ENCODE measurements at places on chromosomes 5 and 9.

DNA sequence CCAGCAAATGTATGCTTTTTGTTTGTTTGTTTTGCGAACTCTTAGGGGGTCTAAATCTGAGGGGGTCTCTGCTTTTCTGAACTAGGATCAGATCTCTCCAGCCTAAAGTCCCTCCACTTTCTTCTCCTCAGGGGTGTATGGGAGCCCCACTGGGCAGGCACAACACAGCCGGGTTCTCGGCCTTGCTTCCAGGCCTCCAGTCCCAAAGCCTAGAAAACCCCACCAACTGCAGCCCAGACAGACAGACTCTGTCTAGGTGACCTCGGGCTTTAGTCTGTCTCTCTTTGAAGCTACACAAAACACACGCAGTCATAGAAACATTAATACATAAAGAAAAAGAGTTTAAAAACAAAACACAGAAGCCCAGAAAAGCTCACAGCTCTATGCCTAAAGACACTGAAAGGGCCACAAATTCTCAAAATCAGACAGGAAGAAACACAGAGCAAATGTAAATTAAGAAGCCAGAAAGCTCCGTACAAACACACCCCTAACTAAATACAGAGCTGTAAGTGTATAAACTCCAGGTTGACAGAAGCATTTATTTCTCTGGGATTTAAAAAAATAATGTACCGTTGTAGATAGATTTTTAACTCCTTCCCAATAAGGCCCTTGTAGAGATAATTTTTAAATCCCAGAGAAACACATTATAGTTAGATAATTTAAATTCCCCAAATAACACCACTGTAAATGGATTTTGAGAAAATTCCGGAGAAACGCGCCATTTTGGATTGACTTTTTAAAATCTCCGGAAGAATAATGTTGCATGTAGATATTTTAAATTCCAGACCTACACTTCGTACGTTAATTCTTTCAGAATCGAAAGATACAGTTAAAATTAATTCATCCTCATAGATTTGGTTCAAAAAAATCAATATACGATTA is 2.0 kb downstream of the PITX1 start:
- DNase-seq = no peak

- DNase-seq = no peak
Observed at GRCh38 chr5:150137168-150137957, 18.3 kb downstream of the PDGFRB start.

DNA sequence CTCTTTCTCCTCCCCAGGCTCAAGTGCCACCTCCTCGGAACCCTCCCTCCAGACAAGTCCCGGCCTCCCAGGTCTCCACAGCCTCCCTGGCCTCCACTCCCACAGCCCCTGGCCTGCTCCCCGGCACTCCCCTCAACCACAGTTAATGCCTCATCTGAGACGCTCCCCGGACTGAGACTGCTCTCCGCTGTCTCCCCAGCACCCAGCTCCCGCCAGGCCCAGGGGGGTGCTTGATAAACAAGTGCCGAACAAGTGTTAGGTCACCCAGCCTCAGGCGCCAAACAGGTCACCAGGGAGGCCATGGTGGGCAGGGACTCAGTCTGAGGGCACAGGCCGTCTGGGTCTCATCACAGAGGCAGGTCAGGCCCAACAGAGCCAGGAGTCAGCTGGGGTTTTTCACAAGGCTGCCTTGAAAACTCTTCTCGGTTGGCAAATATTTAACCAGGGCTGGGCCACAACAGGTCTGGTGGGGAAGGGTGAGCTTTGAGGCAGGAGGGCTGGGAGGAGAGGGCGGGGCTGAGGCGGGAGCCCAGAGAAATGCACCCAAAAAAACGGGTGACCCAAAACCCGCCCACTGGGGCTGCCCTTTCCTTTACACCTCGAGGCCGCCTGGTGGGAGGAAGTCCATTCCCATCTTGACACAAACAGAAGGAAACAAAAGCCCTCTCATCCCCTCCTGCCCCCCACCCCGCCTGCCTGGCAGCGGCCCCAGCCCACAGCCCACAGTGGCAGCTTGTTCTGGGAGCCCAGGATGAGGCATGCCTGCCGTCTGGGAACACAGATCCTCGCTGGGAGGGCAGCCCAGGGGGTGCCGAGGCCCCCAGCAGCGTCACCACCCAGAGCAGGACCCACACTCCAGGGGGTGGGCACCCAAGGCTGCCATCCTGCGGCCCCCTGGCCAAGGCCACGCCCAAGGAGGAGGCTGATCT is 66.6 kb upstream of the STXBP1 start:
- DNase-seq = no peak

- no peak for DNase-seq
Observed at GRCh38 chr9:8436786-8437185, 637.2 kb upstream of the DMAC1 start.

- DNase-seq = no peak
Observed at GRCh38 chr9:97706246-97706645, 9.1 kb upstream of the XPA start.

DNA sequence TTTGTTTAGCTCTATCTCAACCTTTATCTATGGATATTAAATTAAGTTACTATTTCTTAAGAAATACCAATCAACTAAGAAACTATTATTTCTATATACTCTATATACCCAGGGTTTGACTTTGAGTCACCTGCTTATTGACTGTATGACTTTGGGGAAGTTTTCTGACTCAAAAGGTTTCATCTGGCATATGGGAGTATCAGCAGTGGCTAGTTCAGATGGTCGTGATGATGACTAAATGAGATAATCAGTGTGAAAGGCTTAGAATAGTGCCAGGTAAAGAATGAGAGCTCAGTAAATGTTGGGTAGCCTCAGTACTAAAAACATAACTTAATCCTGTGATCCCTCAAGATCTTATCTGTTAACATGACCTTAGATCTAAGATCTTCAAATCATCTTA is 179.7 kb upstream of the ISL1 start:
- no peak for DNase-seq

- no peak for DNase-seq
Observed at GRCh38 chr9:99058964-99059921, 45.7 kb upstream of the TGFBR1 start.

DNA sequence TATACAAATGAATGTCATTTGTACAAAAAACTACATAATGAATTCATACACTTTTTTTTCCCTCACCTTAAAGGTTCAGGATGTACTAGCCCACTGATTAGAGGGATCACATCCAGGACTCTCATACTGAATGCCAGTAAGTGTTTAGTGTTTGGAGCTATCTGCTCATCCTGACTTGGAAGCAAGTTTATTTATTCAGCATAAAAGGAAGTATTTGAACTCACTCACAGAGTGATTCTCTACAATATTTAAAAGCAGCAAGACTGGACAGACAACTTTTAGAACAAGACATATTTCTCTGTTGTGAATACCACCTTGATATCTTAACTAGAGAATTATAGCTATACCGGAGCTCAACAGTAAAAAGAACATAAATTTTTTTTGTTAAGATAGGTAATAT is 14.8 kb upstream of the IQGAP2 start:
- DNase-seq = no peak

DNA sequence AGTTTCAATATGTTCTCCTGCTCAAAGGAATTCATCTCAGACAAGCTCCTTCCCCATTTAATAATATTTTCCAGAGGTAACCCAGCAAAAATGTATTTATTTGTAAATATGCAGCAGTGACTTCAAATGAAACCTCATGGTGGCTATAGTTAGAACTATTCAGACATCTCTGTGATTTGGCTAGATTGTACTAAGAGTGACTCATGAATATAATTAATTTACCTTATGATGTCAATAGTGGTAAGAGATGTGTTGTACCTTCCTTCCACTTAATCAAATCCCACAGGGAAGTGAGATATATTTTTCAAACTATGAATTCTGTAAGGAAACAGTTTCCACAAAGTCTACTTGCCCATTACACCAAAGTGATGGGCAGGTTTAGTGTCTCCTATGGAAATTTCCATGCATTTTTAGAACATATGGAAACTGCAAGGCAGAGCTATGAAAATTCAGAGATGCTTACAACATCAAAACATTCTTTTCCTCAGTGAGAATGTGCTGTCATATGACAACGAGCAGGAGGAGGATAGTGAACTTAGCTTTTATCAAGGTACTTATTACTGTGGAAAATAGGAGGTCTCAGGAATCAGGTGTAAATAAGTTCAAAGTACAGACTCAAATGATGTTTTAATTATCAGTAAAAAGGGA is 34.0 kb upstream of the SPDL1 start:
- DNase-seq = no peak

DNA sequence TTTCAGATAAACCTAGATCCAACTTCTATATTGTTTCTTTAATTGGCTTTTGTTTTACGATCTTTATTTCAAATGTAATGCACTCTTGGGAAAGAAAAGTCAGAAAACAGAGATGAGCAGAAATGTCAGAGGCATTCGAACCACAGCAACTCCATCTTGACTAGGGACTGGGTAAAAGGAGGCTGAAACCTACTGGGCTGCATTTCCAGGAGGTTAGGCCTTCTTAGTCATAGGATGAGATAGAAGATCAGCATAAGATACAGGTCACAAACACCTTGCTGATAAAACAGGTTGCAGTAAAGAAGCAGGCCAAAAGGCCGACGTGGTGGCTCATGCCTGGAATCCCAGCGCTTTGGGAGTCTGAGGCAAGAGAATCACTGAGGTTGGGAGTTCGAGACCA is 30.5 kb upstream of the DAPK1 start:
- no peak for DNase-seq

GRCh38 chr5:153900703-153901395 is 137.9 kb downstream of the FAM114A2 start:
- DNase-seq = peak; percentile 41

- peak; percentile 40 for DNase-seq
Observed at GRCh38 chr5:149764086-149764485, 34.0 kb downstream of the PPARGC1B start.

DNA sequence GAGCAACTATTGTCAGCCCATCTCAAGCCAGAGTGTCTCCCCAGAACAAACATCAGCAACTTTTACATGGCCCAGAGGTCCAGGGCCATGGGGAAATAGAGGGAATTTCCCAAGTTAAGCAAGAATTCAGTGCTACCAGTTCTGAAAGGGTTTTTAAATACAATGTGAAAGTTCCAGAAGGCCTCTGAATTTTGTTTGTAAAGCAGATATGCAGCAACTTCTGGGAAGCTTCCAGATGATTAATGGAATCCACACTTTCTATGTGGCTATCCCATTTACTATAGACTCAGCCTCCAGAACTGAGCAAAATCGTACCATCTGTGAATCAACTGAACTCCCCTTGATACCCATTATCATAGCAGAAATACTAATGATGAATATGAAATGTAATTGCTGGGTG is 93.8 kb downstream of the FEM1C start:
- no peak for DNase-seq

GRCh38 chr5:102583276-102584124 is 84.7 kb upstream of the SLCO6A1 start:
- no peak for DNase-seq

- DNase-seq = no peak
Observed at GRCh38 chr9:112905084-112905483, 14.4 kb upstream of the SLC46A2 start.

- DNase-seq = no peak
Observed at GRCh38 chr9:115514454-115514853, 396.5 kb upstream of the TNC start.

GRCh38 chr5:40939753-40940152 is 30.5 kb downstream of the C7 start:
- no peak for DNase-seq

DNA sequence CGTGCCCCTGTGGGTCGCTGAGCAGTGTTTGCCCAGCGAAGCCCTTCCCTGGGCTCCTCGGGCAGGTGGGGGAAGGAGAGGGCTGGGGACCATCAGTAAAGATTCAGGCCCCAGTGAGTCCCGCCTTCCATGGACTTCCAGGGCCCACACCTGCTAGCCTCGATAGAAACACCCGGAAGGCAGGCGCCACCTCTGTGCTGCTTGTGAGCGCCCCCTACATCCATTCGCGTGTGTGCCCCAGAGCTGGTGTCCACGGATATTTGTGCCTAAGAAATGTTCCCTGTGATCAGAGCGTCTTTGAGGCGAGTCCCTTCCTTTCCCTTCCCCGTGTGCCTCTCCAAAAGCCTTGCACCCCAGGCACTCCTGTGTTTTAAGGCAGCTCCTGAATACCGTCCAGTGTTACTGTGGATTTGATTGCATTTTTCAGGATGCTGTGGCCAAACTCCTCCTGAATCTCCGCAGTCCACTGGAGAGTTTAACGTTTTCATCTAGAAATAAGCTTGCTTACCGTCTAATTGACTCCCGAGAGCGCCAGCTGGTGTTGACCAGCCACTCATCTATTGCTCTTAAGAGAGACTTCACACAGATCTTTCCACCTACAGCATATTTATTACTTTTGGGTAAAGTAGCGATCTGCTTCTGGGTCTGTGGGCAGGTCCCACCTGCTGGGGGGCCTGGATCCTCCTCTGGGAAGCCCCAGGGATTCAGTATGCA is 101.4 kb downstream of the COL5A1 start:
- no peak for DNase-seq
